Activated CD8-positive, alpha-beta T cell treated with anti-CD3 and anti-CD28 coated beads, Interleukin-2, amount 10 ng/mL, durations not matched to agents 7 days and 5 days (primary cell): ENCODE measurements at places on chromosomes 11 and 22. TPM values are rescaled to one million over a fixed set of nuclear protein-coding genes. Genes with fewer than 3 reads are reported as not detected.

The MB gene
- not detected for total RNA-seq

The NRIP3 gene
- 0.47 TPM for total RNA-seq

The CASP5 gene
- not detected for total RNA-seq

The SLC25A17 gene
- 20.0 TPM for total RNA-seq

The DENND6B gene
- total RNA-seq, result 7.0 TPM

The INS gene
- total RNA-seq, result not detected
